ENCODE measurements at places on chromosomes 4 and X.
A peak's percentile ranks its signal among the peaks of the same experiment; 100 is the strongest.

DNA sequence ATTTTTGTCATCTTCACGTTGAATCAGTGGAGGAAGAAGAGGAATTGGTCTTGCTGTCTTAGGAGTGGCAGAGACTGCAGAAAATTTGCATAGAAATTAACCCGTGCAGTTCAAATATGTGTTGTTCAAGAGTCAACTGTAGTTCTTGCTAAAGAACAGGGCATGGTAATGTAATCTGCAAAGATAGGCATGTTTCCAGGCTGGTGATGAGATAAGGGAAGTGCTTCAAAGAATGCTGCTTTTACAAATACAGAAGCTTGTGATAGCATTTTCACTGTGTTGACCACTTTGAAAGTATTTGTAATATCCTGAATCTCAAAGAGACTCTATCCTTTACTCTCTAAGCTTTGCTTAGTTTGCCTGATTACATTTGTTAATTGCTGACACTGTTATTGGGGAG is 60.1 kb downstream of the PRRG1 start:
- DNase-seq, result no peak

GRCh38 chrX:46978341-46979291 is 66.4 kb downstream of the JADE3 start:
- DNase-seq, result no peak

GRCh38 chr4:57877047-57877458 is 766.9 kb upstream of the IGFBP7 start:
- no peak for DNase-seq

DNA sequence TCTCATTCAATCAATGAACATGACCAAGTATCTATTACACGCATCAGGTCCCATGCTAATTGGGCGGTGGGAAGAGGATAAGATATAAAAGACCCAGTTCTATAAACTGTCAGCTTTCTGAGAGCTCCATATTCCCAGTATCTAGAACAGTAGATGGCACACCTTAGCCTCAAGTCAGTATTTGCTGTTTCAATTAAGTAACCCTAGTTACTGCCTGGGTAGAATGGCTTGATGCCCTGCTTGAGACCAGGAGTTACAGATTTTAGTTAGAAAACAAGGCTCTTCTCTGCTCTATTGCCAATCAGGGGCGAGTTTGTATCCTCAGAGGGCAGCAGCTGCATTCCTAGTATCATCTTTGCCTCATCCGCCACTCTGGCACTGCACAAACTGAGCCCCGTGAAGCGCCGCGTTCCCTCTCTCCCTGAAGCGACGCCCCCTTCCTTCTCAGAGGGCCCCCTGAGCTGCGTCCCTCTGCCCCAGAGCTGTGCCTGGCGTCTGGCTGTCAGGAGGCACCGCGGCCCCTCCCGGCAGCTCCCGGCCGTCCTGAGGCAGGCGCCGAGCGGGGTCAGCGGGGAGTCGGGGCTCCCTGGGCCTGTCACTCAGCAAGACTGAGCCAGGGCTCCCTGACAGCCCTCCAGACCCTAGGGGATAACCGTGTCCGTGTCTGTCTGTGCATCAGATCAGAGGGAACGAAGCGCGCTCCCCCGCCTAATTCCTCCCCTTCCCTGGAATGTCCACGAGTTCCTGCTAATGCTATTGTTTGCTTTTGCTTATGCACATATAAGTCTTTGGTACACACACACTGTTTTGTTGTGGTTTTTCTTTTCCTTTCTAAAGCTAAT is 212.4 kb upstream of the TTC29 start:
- no peak for DNase-seq

DNA sequence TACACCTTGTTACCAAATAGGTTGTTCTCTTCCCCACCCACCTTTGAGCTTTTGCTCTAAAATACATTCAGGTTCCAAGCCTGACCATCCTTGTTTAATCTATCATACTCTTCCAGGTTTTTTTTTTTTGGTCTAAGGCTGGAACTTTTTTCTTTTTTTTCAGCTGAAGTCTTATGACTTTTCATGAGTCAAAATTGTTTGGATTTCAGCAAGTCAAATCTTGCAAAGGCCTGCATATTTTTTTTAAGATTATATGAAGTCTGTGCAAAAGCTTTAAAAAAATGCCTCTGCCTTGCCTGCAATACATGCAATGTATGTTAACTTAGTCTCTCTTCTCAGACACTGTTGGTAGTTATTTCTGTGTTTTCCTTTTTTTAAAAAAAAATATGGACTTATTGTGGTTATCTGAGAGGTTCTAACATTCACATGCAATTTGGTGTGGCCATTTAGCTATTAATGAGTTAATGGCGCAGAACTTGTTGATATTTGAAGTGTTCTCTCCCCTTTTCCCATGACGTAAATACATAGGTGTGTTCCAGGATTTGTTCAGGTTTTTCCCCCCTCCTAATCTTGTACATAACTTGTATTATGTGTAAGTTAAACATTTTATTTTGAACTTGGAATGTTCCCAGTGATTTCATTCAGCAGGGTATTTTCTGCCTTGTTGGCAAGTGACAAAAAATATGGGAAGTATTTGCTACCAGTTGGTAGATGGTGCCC is 58.7 kb downstream of the CCKAR start:
- no peak for DNase-seq

DNA sequence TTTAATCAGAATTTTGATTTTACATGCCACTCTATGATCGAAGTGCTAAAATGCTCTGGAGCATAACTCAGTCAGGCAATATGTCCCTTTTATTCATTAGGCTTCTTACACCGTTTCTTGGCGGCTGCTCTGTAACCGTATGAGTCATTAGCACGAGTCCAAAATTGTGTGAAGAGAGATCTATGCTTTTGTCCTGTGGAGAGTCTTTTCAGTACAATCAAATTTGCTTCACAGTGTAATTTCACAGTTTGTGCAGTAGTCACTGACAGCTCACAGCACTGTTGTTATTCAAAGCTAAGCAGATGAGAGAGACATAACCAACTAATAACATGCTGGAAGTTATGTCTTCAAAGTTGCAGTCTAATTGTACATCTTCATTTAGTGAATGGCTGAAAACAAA is 167.8 kb downstream of the PCDH10 start:
- DNase-seq, result no peak

- no peak for DNase-seq
Observed at GRCh38 chr4:101355246-101355645, 7.9 kb upstream of the PPP3CA start.

DNA sequence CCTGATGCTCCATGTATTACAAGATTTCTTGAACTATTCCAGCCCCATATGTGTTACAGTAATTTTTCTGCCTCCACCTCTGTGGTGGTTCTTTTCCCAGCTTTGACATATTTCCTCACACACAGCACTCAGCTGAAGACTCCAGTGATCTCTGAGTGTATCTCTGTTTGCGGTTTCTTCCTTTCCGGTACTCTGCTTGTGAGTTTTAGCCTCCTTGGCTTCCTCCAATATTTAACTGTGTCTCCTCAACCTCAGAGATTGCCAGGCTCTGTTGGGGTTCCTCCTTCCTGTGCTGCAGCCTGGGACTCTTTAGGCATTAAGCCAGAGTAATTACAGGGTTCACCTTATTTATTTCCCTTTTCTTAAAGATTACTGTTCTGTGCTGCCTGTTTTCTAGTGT is 73.2 kb downstream of the NFKB1 start:
- no peak for DNase-seq

DNA sequence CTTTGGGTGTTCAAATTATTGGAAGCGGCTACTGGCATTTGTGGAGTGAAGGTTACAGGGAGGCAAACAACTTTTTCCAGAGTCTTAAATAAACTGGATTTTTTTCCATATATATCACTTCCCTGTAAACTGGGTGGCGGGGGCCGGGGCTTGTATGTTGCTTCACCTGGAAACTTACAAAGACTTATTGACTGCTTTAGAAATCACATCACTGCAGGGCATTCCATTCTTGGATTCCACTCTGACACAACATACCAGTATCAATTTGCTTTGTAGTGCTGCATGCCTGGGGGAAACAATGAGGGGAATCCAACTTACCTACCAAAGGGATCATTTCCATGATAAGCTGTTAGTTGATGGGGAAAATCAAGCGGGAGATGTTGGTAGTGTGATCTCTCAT is 21.7 kb upstream of the FAM156A start:
- no peak for DNase-seq

- DNase-seq, result no peak
Observed at GRCh38 chrX:126030021-126030420, 136.1 kb downstream of the DCAF12L2 start.

GRCh38 chrX:136228839-136229207 is 22.4 kb downstream of the MAP7D3 start:
- no peak for DNase-seq

GRCh38 chr4:186979961-186980745 is 256.5 kb upstream of the FAT1 start:
- DNase-seq, result no peak

DNA sequence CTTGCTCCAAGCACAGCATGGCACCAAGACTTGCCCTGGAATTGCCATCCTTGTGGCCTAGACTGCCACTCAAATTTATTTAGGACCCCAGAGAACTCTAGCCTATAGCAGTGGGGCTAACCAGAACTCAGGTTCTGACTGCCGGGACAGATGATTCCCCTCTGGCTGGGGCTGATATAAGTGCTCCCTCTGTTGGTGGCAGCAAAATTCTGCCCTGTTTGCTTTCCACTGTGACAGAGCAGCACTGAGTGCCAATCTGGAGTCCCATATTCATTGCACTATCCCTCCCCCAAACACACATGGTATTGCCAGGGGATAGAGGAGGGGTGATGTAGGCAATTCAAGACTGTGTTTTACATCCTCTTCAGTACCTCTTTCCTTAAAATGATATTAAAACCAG is 1081.9 kb downstream of the FAT4 start:
- no peak for DNase-seq

GRCh38 chrX:55142206-55142918 is 53.5 kb downstream of the PAGE2 start:
- DNase-seq, result no peak

GRCh38 chrX:13381514-13381913 is 61.7 kb upstream of the ATXN3L start:
- no peak for DNase-seq

- DNase-seq, result no peak
Observed at GRCh38 chrX:151703487-151703886, 8.2 kb downstream of the PRRG3 start.

DNA sequence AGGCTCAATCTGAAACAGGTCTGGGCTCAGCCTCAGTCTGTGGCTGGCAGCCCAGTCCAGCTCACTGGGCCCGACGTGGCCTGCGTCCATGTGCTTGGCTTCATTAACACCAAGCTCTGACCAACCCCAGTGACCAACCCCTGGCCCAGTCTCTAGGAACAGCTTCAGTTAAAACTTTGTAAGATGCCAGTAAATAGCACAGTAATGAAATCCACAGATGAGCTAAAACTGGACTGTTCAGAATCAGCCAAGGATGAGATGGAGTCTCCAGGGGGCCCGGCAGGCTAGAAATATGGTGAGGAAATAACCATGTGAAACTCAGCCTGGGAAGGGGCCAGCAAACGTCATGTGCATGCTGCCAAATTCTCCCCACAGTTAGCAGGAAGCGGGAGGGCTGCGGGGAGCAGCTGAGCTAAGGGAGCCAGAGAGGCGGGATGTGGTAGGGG is 37.1 kb upstream of the XPNPEP2 start:
- no peak for DNase-seq

GRCh38 chr4:188619456-188620149 is 480.4 kb downstream of the TRIML1 start:
- DNase-seq, result no peak

GRCh38 chrX:110409925-110410324 is 51.3 kb downstream of the RTL9 start:
- no peak for DNase-seq

- DNase-seq, result no peak
Observed at GRCh38 chrX:102067966-102068723, 57.3 kb upstream of the TCEAL2 start.

- DNase-seq, result no peak
Observed at GRCh38 chrX:150227873-150228410, 135.2 kb upstream of the MAMLD1 start.

- DNase-seq, result no peak
Observed at GRCh38 chrX:85922821-85923220, 124.5 kb downstream of the CHM start.

- no peak for DNase-seq
Observed at GRCh38 chr4:155639704-155640523, 26.7 kb upstream of the GUCY1A1 start.

DNA sequence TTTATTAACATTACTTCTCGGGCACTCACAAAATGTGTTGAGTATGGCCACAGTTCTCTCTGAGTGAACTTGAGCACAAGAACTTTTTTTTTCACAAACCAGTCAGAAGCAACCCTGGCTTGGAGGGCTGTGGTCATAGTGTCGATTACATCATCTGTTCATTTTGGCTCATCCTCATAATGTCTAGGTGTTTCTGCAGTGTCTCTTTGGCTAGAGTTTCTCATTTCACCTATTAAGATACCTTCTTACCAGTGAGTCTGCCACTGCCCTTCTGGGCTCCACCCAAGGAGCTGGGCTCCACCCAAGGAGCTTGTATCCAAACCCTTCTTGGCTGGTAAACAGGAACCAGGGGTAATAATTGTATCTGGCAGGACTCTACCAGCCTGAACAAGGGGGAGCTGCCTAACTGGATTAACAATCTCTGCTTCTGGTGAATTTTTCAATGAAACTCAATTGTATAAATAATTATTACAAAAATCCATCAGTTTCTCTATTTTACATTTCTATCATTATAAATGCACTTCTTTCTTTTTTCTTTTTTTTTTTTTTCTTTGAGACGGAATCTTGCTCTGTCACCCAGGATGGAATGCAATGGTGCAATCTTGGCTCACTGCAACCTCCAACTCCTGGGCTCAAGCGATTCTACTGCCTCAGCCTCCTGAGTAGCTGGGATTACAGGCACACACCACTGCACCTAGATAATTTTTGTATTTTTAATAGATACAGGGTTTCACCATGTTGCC is 667.7 kb upstream of the SLIT2 start:
- DNase-seq, result no peak

- DNase-seq, result no peak
Observed at GRCh38 chr4:145380123-145380522, 101.5 kb upstream of the SMAD1 start.

DNA sequence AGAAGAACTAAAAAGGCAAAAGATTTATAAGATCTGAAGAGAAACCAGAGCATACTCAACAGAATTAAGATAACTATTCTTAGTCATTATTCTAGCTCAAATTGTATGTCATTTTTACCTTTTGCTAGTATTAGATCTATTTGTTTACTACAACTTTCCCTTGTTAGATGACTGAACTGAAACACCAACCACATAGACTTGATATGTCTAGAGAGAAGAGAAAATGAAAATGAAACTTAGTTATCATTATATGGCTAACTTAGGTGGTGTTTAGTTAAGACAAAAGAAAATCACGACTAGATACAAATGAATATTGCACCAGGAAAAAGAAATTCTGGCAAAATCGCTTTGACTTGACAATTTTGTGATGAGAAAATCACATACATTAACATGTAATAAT is 690.8 kb downstream of the PCDH18 start:
- DNase-seq, result no peak

DNA sequence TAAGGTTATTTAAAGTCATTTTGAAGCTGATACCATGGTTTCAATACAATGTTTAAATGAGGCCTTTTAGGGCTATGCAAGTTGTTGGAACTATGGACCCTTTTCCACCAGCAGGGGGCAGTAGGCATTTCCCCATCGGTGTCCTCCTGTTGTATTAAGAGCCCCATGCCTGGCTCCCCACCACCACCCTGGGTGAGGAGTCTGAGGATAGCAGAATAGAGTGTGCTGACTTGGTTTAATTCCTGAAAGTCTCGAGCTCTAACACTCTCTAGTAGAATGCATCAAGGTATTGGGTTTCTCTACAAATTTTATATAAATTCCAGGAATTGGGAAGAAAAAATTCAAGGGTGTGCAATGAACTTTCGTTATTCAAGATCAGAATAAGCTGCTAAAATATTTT is 234.8 kb upstream of the JADE1 start:
- peak; percentile 34 for DNase-seq

- no peak for DNase-seq
Observed at GRCh38 chrX:151510203-151510602, 53.3 kb upstream of the PASD1 start.

GRCh38 chr4:157727163-157727562 is 445.7 kb downstream of the GASK1B start:
- DNase-seq, result no peak

All from AG04449 (cell line).